Activated CD4-positive, alpha-beta T cell treated with anti-CD3 and anti-CD28 coated beads, Interleukin-2, amount 10 ng/mL, durations not matched to agents 24 days and 14 days (primary cell): ENCODE measurements at places on chromosomes 5 and 9.
A peak's percentile ranks its signal among the peaks of the same experiment; 100 is the strongest.

DNA sequence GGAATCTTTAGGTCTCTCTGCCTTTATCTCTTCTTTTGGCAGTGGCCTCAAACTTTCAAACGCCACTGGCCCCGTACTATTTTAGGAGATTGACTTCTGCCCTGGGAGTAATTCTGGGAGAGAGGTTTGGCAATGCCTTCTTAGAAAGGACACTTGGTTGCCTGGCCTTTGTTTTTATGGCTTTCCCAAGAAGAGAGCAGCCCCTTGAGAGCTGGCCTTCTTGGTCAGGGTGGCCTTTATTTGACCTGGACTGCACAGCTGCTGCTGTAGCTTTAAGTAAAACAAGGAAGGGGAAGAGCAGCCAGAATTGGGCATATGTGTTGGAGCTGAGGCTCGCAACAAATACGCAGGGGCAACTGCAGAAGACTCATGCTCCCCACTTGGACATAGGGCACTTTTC is 60.8 kb downstream of the PTPN3 start:
- DNase-seq, result no peak

DNA sequence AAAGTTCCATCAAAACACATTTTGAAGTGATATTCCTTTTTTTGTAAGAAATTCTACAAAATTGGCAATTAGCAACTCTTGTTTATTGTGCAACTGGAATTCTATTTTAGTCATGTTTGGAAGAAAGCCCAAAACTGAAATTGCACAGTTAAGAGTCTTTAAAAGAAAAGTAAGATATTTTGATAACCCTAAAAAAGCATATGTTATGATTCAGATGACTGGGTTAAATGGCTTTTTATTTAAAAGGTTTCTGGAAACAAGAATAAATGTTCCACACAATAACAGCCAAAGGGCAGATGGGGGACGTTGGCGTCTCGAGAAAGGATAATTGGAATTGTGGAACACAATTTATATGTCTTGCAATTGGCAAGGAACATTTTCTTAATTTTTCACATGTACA is 275.2 kb downstream of the CDH9 start:
- DNase-seq, result no peak

DNA sequence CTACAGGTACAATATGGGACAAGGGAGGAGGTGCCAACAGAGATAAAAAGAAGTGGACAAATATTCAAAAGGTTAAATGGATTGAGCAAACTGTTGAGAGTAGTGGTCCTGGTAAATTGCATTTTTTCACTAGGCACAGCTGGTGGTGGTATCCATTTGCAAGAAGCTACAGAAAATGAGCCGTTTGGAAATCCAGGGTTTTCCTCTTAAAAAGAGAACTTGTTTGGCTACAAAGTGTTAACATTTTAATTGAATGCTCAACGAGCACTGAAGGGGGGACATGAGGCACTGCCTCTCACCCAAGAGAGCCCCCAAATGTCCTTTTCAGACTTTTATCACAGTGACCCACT is 491 bp upstream of the ZCCHC9 start:
- no peak for DNase-seq

GRCh38 chr9:8857926-8858595 is 1058.5 kb upstream of the DMAC1 start:
- DNase-seq, result peak; percentile 55

GRCh38 chr5:134714541-134714940 is 23.8 kb upstream of the CAMLG start:
- no peak for DNase-seq

DNA sequence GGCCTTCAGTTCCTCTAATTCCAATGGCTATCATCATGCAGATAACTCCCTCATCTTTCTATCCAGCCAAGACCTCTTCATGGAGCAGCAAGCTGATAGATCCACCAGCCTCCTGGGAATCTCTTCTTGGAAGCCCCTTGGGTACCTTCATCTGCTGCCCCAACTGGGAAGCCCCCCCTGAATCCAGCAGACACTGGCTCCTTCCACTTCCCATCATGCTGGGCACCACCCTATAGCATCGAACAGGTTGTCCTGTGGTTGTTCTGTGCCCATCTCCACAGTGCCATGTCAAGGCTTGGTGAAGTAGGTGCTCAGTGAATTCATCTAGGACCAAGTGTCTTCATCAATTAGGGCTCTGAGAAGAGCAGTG is 410.4 kb upstream of the KLF4 start:
- no peak for DNase-seq

DNA sequence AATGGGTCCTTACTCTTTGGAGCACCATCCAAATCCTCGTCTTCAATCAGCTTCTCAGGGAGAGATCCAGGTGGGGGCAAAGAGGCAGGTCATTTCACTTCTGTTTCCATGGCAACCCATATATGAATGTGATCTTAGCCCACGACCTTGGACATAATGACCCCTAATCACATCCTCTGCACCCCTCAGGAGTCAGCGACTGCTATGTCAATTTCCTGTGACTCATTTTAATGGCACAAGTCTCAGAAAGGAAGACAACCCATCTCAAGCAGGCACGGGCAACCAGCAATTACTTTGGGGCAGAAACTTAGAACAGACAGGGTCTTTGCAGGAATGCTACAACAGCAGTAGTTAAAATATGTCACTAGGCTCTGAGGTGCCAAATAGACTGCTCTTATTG is 591.2 kb downstream of the TLR4 start:
- no peak for DNase-seq

DNA sequence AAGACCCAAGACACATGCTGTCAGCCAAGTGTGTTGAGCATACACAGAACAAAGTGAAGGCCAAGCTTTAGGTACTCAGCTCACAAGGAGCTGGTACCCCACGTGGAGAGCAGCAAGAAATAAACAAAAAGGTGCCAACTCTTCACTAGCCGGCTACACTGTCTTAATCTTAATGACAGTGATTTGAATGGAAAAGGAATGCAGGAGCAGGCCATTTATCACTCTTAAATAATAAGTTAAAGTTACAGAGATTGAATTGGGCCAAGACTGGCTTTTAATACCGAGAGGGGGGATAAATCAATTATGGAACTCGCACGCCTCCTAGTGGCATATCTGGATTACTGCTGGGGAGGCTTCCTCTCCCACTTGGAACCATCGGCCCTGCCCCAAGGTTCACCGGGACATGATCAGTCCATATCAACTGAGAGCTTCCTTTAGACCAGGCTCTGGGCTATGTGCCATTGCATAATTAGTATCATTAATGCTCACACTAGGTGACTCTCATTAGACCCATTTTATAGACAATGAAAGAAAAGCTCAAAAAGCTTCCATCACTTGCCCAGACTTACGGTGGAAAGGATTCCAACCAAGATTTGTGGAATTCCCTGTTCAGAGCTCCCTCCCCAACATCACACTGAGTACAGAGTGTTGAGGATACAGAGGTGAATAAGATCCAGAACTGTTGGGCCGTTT is 94.0 kb downstream of the ACTL7B start:
- peak; percentile 74 for DNase-seq

DNA sequence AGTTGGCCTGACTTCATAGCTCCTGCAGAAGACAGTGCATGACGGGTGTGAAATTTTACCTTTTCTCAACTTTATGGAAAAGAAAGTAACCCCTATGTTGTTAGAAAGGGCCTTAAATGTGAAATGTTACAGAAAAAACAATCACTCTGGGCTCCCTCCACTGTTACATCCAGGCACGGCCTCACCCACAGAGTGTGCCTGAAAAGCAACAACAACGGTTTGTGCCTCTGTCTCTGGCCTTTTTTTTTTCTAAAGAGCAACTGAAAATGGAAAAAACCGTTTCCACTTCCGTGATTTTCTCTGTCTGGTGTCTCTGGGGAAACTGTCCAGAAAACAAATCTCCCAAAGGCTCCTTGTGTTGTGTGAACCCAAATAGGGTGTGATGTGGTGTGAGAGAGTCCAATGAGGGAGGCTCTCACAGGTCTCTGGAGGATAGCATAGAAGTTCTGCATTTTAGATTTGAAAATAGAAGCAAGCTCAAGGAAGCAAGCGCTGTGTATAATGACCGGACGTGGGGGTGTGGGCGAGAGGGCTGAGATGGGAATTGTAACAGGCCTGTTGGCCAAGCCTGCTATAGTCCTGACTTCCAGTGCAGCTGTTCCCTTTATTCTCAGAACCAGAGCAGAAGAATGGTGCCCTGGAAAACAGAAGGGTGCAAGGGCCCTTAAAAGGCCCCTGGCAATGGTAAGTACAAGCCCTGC is 221.8 kb upstream of the TUT7 start:
- no peak for DNase-seq

GRCh38 chr9:126468141-126468825 is 141.7 kb downstream of the MVB12B start:
- no peak for DNase-seq

DNA sequence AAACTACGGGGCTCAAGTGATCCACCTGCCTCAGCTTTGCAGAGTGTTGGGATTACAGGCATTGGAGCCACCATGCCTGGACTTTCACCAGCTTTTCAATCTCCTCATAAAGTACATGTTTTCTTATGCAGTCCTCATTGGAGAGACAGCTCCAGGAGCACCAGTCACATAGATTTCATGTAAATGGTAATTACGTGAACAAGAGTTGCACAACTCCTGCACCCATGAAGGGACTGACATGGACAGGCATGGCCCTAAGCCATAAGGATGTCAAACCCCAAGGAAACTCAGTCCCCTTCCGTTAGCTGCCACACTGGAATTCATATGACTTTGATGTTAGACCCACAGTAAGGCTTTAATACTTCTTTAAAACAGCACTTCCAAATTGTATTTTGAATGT is 7.6 kb upstream of the ADGRV1 start:
- DNase-seq, result no peak
